RWPE1 (cell line): ENCODE measurements at places on chromosomes 4 and X.

GRCh38 chr4:125689805-125690204 lies 375.1 kb downstream of the FAT4 start:
- no peak for DNase-seq

DNA sequence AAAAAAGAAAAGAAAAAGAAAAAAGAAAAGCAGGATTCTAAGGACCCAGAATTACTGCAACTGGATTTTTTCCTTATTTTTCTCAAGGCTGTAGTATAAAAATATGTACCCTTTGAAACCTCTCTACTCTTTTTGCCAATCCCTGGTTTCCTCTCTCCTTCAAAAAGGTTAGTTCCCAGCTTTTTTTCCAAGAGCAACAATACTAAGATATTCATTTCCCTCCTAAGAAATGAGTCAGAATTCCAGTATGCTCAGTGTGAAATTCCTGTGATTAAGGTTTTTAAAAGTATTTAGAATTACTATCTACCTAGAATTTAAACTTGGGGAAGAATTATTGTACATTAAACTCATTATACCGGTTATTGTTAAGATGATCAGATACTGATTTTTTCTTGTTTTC lies 22.0 kb downstream of the SMIM14 start:
- DNase-seq, result no peak

- DNase-seq, result no peak
Observed at GRCh38 chr4:85431881-85432485, 43.0 kb upstream of the ARHGAP24 start.

DNA sequence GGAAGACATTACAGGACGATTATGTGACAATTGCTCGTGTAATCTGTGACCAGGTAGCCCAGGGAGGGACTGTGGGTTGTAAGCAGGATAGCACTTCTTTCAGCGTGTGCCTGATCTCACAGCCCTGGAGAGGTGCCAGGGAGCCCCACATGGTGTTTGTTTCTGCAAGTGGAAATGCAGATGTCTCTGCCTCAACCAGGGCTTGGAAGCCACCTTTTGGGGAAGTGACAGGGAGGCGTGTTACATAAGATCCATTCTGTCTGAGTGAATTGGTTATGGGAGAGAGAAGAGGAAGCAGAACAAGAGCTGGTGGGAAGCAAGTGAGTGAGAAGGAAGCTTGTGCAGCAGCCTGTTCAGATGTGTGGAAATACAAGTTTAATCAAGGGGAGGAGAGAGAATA lies 104.5 kb upstream of the GATB start:
- DNase-seq, result no peak

- DNase-seq, result no peak
Observed at GRCh38 chr4:120452001-120452400, 385.4 kb upstream of the MAD2L1 start.

GRCh38 chr4:821631-822030 lies 4.3 kb downstream of the CPLX1 start:
- DNase-seq, result no peak

DNA sequence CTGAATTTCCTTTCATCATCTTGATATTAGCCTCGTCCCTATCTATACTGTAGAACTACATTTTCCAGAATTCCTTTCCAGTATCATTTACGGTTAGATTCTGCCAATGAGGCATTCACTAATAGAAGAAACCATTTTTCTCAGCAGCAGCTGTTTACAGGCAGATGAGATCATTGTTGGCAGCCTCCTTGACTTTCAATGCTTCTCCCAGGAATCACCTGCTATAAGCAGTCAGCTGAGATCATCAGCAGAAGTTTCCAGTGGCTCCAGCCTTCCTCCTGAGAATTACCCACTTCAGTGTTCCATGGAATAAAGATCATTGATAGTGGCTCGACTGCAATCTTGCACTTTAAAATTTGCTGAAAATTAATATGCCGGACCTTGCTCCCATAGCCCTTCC lies 157.3 kb upstream of the TET2 start:
- no peak for DNase-seq

- DNase-seq, result no peak
Observed at GRCh38 chr4:35604252-35604651, 640.1 kb downstream of the ARAP2 start.

- no peak for DNase-seq
Observed at GRCh38 chr4:11598591-11598990, 169.9 kb upstream of the HS3ST1 start.

- no peak for DNase-seq
Observed at GRCh38 chrX:96683997-96684338, 674 bp upstream of the DIAPH2 start.

- DNase-seq, result no peak
Observed at GRCh38 chrX:115952417-115953092, 218.0 kb upstream of the AGTR2 start.

DNA sequence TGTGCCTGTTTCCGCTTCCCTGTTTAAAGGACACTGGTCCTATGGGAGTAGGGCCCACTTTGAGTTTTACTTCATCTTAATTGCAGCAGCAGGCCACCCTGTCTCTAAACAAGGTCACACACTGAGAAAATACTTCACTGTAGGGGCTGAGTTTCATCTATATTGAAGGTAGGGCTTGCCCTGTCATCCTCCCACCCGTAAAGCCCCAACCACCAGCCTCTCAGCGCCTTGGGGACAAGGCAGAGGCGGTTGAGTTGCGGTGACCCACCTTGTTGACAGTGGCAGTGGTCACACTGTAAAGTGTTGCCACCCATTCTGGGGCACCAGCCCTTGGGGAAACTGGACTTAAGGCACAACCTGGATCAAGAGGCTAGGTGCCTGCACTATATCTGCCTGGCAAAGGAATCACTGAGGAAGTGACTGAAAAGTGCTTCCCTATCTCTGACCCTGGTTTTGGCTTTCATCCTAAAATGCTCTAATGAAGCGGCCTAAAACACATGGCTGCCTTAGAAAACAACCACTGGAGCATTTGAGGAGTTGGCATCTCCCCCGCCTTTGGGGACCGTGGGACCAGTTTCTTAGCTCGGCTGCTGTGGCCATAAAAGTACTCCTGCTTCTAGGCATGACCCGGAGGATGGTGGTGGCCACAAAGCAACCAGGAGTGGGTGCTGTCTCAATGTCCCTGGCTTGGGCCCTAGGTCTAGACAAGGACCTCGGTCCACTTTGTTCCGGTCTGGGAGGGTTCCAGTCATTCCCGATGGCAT lies 7.8 kb upstream of the WDR1 start:
- no peak for DNase-seq

- DNase-seq, result no peak
Observed at GRCh38 chr4:19187096-19187495, 1064.6 kb upstream of the SLIT2 start.

DNA sequence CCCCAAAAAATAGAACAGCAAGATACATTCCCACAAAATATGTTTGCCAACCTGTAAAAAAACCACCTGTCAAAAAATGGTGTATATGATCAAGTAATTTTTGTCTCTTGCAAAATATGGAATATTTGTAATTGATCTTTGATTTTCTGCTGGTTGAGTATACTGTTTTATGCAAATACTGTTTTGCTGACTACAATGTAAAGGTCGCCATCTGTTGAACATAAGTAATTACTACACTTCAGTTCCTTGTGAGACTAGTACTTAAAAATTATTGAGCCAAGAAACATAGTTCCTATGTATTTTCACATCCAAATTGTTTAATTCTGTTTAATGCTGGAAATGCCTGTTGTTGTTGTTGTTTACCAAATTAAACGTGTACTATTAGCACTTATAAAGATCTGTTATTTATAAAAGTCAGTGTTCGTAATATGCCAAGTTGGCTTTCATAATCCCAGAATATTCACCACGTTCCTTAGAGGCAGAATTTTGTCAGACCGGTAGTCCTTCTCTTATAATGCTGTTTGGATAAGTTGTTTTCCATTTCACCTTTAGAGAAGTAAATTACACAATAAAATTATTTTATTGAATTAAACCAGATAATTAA lies 144.2 kb downstream of the PDLIM5 start:
- DNase-seq, result peak; percentile 27

DNA sequence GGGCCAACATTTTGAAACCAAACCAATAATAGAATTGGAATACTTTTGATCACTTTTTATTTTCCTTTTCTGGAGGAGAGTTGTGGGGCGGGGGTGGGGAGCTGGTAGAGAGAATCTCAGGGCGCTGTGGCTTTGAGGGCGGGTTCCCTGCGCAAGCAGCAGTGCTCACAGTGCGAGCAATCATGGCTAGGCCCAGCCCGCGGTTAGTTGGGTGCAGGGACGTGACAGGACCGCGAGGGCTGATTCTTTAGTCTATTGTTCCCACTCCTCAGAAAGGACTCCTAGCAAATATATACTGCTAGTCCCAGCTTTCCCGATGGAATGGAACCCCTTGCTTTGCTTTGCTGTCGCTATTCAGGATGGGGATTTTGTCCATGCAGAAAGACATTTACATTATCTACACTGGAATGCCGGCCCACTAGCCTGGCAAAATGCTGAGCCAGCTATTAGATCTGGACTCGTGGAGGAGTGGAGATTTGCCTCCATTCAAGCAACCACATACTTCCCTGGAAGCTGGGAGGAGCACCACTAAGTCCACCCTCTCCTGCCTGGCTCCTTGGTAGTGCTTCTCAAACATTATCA lies 23.9 kb upstream of the APLN start:
- DNase-seq, result no peak

DNA sequence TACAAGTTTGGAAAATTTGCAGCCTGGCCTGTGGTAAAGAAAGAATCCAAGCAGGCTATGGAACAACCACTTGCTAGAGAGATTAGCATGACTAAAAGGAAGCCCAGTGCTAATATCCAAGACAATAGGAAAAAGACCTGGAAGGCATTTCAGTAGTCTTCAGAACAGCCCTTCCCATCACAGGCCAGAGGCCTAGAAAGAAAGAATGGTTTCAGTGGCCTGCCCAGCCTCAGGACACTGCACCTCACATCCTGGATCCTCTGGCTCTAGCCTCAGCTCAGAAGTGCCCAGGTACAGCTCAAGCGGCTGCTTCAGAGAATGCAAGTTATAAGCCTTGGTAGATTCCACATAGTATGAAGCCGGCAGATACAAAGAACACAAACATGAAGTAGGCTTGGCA lies 449.8 kb upstream of the AR start:
- no peak for DNase-seq

- DNase-seq, result peak; percentile 8
Observed at GRCh38 chr4:165810726-165811125, 62.3 kb upstream of the TLL1 start.

GRCh38 chrX:141278306-141278705 lies 36.0 kb upstream of the SPANXC start:
- peak; percentile 10 for DNase-seq
